Lung (tissue), 17 donors: ENCODE measurements at places on chromosomes 2 and 18.

GRCh38 chr2:14418115-14418514, 214.4 kb upstream of the LRATD1 start:
- DNase-seq, result no peak

DNA sequence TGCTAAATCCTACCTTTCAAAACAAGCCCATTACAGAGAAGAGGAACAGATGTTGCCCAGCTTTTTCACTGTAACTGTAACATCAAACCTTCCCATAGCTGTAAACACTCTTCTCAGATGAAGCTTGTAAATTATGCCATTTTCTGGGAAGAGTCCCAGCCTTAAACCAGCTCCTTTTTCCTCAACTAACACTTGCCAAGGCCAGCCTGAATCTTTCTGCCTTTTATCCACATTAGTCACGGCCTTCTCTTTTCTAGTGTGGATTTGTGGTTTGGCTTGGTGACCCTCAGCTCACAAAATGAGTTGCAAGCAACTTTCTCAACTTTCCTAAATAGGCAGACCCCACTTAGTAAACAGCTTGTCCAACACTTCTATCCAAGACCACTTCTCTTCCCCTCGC, 90.2 kb downstream of the CABLES1 start:
- DNase-seq, result no peak

DNA sequence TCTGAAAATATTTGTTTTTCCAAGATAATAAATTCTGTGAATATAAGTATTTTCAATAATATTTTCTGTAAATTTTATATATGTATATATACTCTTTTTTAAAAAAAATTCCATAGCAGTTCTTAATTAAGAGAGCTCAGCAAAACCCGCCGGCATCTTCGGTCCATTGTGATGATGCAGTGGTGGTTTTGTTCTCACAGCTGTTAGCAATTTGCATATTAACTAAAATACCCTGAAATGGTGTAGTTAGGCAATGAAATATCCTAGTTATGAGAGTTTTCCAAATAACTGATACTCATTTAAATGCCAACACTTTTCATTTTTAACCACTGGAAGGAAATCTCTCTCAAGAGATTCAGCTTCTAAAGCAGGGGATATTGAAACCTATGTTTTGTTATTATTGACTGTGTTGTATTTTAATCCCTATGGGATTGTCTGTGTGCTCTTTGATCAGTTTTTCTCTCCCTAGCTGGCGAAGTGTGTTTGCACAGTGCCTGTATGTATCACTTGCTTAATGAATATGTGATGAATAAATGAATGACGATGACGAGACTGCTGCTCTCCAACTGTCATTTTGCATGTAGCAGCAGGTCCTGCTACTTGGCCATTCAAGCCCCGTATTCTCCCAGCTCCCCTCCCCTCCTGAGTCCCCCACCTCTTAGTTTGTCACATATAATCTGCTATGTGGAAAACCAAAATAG, 42.4 kb downstream of the PSMG2 start:
- no peak for DNase-seq

- DNase-seq, result no peak
These were observed 1.5 kb downstream of the DAPL1 start for GRCh38 chr2:158796652-158797051.

GRCh38 chr2:219457784-219458369, 23.2 kb downstream of the SPEG start:
- no peak for DNase-seq

GRCh38 chr2:127024769-127025358, 82.1 kb downstream of the BIN1 start:
- peak; percentile 59 for DNase-seq

DNA sequence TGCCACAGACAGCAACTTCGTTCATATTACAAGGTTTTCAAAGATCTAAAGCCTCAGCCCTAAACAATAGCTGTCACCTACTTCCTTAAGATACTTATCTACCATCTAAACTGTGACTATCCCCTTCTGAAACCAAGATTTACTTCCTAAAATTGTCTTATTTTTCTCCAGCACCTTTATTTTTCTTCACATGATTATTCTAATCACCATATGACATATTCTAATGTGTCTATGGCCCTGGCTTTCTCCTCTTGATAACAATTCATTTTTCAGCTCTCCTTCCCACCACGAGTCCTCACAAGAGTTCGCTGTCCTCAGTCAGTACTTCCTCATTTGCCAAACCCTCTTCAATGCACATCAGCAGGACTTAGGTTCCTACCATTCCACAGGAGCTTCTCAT, 53.9 kb downstream of the RTTN start:
- no peak for DNase-seq

GRCh38 chr2:197982565-197982964, 178.2 kb downstream of the PLCL1 start:
- no peak for DNase-seq

- no peak for DNase-seq
These were observed 27.5 kb downstream of the SOS1 start for GRCh38 chr2:39093218-39093898.

DNA sequence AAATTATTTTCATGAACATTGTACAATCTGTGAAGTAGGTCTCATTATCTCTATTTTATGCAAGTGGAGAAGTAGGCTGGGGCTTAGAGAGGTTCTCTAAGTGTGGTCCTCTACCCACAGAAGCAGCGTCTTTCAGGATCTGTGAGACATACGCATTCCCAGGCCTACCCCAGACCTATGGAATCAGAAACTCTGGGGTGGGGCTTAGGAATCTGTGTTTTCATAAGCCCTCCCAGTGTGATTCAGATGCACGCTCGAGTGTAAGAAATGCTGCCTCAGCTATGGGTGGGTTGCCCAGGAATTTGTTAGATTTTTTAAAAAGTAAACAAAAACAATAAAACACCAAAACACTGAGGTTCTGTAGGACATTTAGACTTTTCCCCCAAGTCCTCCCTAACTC, 14.8 kb upstream of the ZAP70 start:
- DNase-seq, result no peak

GRCh38 chr18:21191596-21192307, 50.3 kb upstream of the GREB1L start:
- peak; percentile 67 for DNase-seq
